Heart left ventricle (tissue), 16 donors: ENCODE measurements at places on chromosomes 6 and 20.

GRCh38 chr6:17907406-17908229, 79.8 kb downstream of the KIF13A start:
- peak overlapping the region; percentile 21 for H3K27ac ChIP-seq
- no peaks in the 10 kb centered on the region for H3K27me3 ChIP-seq
- peak; percentile 39 for DNase-seq
- peaks cover 30% of the 10 kb centered on the region for H3K4me1 ChIP-seq

DNA sequence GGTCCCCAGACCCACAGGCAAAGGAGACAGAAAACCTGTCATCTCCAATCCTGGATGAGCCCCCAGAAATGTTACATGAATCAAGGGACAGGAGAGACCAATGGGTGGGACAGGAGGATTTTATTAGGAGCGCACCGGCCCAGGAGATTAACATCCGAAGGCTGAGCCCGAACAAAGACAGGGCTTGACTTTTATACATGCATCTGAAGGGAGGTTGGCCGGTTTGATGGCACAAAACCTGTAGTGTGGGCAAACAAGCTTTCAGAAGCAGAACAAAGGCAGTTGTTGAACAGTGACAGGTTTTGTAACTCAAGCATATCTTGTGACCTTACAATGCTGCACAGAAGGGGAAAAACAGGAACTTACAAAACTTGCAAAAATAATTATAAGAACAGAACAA, 83.9 kb upstream of the GPR6 start:
- H3K36me3 ChIP-seq = no peaks in the 10 kb centered on the region
- no peaks in the 10 kb centered on the region for H3K27me3 ChIP-seq
- no peak overlapping the region for H3K4me3 ChIP-seq
- H3K27ac ChIP-seq = peak overlapping the region; percentile 13

GRCh38 chr6:47665112-47665511, 33.3 kb upstream of the ADGRF4 start:
- no peak overlapping the region for H3K27ac ChIP-seq
- DNase-seq = no peak
- H3K36me3 ChIP-seq = no peaks in the 10 kb centered on the region
- no peak overlapping the region for H3K4me3 ChIP-seq

- DNase-seq = no peak
- no peak overlapping the region for H3K4me3 ChIP-seq
- no peak overlapping the region for H3K27ac ChIP-seq
- no peaks in the 10 kb centered on the region for H3K4me1 ChIP-seq
- no peaks in the 10 kb centered on the region for H3K27me3 ChIP-seq
- H3K36me3 ChIP-seq = no peaks in the 10 kb centered on the region
Measured at GRCh38 chr20:45456632-45457031, 12.9 kb upstream of the WFDC2 start.

DNA sequence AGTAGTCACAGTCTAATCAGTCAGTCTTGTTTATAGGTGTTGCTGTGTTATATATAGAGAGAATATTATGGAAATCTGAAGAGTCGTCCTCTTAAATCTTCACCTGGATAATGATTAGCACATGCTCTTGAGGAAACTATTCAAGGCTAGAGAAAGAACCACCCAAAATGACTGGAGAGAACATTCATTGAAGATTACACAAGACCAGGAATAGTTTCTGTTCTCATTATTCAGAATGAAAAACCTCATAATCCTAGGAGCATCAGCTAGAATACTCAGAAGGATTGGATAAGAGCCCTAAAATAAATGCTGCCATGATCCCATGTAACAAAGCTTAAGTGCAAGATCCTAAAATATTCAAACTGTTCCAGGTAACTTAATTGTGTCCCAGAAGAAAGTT, 278.2 kb upstream of the PREP start:
- no peak for DNase-seq
- no peak overlapping the region for H3K27ac ChIP-seq
- no peaks in the 10 kb centered on the region for H3K27me3 ChIP-seq
- H3K36me3 ChIP-seq = no peaks in the 10 kb centered on the region

DNA sequence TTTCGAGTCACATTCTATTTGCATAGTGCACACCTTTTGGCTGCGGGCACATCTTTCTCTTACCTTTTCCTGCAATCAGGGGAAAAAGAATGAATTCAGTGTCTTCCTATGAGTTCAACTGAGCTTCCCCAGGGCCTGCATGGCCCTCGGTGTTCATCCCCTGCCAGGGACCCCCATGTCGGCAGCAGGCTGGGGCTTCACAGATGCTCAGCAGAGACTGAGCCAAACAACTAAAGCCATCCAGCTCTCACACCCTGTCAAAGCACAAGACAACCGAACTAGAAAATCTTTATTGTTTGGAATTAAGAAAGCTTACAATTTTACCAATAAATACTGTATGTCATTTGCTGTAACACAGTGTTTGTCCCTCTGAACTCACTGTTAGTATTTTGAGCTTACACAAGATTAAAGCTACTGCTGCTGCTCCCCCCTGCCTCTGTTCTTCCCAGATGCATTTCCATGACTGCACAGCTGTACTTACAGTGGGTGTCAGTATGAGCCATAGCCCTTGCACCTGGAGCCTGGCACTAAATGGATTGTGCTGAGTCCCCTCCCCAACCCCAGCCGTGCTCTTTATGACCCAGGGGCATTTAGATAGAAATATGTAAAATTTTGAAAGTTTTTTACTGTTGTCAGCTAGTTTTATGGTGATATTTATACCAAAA, 205.8 kb downstream of the TMEM242 start:
- no peaks in the 10 kb centered on the region for H3K4me1 ChIP-seq
- H3K36me3 ChIP-seq = no peaks in the 10 kb centered on the region
- no peak for DNase-seq
- no peak overlapping the region for H3K27ac ChIP-seq
- no peak overlapping the region for H3K4me3 ChIP-seq
- H3K27me3 ChIP-seq = no peaks in the 10 kb centered on the region
